Fibroblast of skin of left biceps (primary cell): ENCODE measurements at places on chromosomes 12 and 14.
A peak's percentile ranks its signal among the peaks of the same experiment; 100 is the strongest.

GRCh38 chr12:99092100-99092851 is 447.2 kb downstream of the APAF1 start:
- DNase-seq = no peak

- no peak for DNase-seq
Measured at GRCh38 chr12:80862531-80862930, 75.2 kb downstream of the LIN7A start.

DNA sequence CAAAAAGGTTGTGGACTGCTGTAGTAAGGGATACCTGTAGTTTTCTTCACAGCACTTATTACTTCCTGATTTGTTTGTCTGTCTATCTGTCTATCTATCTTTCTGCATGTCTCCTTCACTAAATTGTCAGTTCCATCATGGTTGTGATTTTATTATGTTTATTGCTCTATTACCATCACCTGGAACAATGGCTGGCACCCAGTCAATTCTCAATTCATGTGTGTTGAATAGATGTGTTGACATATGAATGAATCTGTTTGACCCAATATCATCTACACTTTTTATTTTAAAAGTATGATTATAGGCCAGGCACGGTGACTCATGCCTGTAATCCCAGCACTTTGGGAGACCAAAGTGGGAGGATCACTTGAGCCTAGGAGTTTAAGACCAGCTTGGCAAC is 224.4 kb downstream of the NUBPL start:
- DNase-seq = no peak

GRCh38 chr14:103123634-103124500 is 606 bp downstream of the TNFAIP2 start:
- no peak for DNase-seq

DNA sequence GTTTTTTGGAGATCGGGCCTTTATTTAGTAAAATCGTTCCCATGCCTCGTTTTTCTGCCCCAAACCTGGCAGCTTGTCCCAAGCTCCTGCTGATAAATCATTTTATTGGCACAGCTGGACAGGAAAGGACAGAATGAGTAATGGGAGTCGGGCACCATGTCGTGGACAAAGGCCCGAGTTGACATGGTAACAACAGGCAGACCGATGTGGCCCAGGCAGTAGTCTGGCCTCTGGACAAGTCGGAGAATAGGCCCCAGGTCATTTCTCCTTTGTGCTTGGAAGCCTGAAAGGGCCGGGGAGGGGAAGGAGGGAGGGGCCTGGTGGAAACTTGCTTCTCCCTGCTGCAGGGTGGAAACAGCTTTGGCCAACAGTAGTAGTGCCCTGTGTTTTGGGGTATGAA is 234.9 kb downstream of the SUDS3 start:
- DNase-seq = no peak

- no peak for DNase-seq
Measured at GRCh38 chr14:32075672-32076277, 1.3 kb upstream of the ARHGAP5 start.

GRCh38 chr12:58347188-58347587 is 405.8 kb downstream of the ATP23 start:
- DNase-seq = no peak

GRCh38 chr14:102189874-102190273 is 50.2 kb downstream of the WDR20 start:
- DNase-seq = no peak

GRCh38 chr14:95519699-95520098 is 3.2 kb upstream of the SYNE3 start:
- DNase-seq = peak; percentile 70

DNA sequence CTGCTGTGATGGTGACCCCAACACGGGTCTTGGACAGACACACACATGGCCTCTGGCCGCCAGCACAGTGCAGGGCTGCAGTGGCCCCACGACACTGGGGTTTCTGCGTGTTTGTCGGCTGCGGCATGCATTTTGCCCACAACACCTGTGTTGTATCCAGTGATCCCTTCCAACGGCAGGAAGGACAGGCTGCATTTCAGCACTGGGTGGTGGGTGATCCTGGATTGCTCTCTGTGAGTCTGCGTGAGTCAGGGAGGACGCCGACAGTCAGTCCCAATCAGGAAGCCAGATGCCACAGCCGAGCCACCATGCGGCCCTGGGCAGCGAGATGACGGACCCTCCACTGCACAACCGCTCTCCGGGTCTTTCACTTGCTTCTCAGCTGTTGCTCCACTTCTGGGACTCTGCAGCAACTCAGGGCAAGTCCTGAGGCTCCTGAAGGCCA is 20.6 kb downstream of the LRTM2 start:
- no peak for DNase-seq

DNA sequence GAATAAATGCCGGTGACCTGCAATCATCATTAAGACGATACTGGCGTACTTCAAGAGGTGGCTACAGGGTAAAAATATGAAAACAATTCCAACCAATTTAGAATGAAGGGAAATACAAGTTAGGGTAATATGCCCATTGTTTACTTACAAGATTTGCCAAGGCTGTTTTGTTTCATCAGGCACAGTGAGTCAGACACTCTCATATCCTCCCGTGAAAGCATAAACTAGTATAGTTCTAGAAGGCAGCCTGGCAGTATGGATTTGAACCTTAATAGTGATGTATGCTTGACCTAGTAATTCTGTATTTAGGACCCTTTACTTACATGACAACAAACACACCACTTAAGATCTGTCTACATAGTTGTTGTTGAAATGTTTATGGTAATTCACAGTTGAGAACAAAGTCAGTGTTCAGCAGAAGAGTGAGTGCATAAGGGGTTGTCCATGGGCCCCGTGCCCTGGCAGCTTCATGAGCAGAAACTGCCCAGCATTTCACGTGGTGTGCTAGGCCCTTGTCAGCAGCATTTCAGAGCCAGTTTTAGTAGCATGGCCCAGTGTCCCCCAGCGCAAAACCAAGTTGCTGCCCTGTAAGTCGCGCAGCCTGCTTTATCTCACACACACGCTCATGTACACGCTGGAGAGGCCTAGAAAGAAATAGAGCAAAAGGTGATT is 80.8 kb downstream of the EP400 start:
- no peak for DNase-seq

GRCh38 chr12:29844667-29845066 is 60.9 kb upstream of the TMTC1 start:
- no peak for DNase-seq

- no peak for DNase-seq
Measured at GRCh38 chr14:37894463-37894862, 299.0 kb downstream of the TTC6 start.

- no peak for DNase-seq
Measured at GRCh38 chr12:47242426-47242825, 162.7 kb upstream of the AMIGO2 start.

DNA sequence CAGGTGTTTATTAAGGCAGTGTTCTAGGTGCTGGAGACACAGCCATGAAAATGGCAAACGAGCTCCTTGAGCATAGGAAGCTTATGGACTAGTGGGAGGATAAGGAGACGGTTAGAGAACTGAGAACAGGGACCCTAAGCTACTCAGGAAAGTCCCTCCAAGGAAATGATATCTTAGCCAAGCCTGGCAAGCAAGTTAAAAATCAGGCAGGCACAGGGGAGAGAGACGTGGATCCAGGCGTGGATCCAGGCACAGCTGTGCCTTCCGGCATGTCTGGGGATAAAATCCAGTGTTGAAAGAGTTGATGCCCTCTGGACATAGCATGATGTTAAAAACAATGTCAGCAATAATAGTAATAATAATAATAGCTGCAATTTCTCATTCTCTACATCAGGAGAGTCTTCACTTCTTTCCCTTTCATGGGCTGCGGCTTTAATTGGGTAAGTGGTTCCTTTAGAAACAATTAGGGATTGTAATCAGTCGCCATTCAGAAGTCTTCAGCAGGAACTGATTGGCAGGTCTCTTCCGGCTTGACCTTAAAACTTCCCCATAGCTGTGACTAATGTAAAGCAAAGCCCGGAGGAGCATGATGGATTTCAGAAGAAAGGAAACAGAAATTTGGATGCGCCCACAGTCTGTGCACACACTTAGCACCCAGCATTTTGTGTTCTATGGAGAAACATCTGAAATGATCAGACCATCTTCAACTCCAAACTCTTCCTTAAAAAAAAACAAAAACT is 230.2 kb downstream of the SLC41A2 start:
- no peak for DNase-seq

DNA sequence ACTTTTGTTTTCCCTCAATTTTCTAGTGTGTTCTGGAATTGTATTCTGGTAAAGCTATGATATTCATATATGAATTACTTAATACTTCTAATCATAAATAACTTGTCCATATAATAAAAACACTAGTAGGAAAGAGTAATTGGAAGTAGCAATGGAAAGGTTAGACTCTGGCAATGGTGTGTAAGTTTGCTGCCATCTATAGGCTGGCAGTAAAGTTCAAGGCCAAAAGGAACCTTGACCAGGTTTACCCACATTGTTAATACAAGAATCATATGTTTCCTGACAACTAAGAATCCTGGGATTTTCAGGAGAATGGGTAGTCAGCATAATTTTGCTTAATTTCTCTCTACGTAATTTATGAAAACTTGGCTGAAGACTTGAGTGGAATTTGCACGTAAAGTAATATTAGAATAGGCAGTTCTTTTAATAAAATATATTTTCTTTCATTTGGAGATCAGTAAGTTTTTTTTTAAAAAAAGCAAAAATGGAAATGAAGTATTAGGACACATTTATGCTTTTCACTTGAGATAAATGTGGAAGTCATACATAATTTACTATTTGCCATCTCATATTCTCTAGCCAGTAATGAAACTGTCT is 926.7 kb downstream of the GALC start:
- no peak for DNase-seq

DNA sequence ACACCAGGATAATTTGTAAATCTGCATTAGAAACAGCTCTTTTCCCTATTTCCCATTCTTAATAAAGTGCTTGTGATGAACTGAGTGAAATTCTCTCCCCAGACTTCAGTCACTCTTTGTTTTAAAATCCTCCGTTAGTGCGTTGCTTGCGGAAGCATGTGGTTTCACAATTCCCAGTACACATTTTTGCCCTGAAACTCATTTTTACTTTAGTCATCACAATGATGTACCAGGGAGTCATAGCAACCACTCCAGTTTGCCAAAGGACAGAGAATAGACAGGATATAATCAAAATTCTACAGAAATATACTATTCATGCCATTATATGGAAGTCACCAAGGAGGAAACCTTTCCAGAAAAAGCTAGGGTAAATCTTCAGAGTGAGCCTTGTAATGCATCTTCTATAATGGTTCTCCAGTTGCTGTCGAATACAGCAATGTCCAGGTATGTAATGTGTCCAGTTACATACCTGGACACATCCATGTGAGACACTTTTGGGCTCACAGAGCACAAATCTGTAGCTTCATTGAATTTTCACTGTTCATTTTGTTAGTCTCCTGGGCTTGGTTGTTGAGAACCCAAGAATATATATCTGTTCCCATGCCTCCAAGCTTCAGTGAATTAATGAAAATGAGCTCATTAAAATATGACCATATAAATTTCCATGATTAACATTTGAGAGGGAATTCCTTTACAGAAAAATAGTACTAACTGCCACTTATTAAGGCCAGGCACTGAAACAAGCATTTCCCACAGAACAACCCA is 57.8 kb downstream of the GPR135 start:
- DNase-seq = peak; percentile 85

DNA sequence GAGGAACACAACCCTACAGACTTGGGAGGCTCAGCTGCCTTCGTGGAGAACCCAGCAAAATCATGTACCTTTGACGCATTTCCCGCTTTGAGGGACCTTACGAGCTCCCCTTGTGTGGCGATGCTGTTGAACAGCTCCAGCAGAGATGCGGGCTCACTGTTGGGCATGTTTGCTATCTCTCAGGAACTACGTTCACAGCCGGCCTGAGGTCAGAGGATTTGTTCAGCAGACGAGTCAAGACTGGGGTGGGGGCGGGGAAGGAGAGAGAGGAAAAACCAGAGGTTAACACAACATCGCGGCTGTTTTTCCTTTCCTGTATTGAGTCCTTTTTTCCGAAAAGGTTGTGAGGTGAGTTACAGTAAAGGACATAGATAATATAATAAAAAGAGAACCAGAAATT is 45.9 kb downstream of the SLC25A47 start:
- no peak for DNase-seq

DNA sequence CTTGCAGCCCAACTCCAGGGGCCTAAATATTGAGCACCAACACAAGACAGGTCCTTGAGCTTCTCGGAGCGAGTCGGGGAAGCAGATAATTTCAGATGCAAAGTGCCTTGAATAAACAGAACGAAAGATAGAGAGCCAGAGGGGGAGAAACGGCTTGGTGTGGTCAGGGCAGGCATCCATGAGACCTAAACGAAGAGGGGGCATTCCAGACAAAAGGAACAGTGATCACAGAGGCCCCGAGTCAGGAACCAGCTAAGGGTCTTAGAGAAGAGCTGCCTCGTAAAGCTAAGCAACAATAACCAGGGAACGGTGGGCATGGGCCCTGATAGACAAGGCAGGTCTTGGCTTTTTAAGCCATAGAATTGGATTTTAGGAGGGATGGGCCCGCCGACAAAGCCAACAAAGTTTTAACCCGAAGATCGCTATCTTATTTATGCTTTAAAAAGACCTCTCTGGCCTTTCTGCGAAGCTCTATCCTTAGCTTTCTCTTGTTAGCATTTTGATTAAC is 421 bp upstream of the ACADS start:
- no peak for DNase-seq

- DNase-seq = no peak
Measured at GRCh38 chr12:49332891-49333371, 4.1 kb downstream of the C1QL4 start.

- DNase-seq = no peak
Measured at GRCh38 chr14:104256025-104256424, 117.6 kb downstream of the KIF26A start.

GRCh38 chr12:91037276-91037675 is 20.5 kb downstream of the KERA start:
- DNase-seq = peak; percentile 84

DNA sequence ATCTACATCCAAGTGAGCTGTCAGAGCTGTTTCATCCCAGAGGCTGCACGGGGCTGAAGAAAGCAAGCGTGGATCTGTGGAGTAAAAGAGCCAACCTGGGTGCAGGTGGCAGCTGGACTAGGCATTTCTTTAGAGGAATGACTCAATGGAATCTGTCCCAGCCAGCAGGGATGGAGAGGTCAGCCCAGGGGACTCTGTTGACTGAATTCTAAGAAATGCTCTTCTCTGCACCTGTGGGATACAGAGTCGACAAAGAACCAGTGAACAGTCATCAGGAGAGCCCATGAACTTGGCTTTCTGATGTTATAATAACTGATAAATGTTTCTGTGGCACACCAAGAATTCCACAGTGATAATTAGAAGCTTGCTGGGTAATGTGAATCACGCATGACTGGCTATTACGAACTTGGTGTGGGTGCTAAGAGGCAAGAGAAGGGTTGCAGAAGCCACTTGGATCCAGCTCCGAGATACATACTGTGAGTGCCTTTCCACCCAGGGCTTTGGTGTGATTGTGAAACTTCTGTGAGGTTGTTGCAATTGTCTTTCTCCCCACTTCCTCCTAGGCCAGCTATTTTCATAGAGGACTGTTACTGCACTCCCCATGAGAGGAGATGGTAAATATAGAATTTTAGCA is 16.2 kb downstream of the PYGL start:
- peak; percentile 20 for DNase-seq

GRCh38 chr12:75526655-75527511 is 15.5 kb upstream of the KRR1 start:
- no peak for DNase-seq
